ENCODE measurements at places on chromosomes 1 and 21. TPM values are rescaled to one million over a fixed set of nuclear protein-coding genes. Genes with fewer than 3 reads are reported as not detected.
A peak's percentile ranks its signal among the peaks of the same experiment; 100 is the strongest.

FCRLB gene
- total RNA-seq, result 0.51 TPM

FLAD1 gene
- 61.9 TPM for total RNA-seq

KRTAP19-3 gene
- not detected for total RNA-seq

CHIT1 gene
- not detected for total RNA-seq

PRR9 gene
- total RNA-seq, result not detected

CLDN17 gene
- total RNA-seq, result not detected

ZFP69 gene
- 6.3 TPM for total RNA-seq

DNA sequence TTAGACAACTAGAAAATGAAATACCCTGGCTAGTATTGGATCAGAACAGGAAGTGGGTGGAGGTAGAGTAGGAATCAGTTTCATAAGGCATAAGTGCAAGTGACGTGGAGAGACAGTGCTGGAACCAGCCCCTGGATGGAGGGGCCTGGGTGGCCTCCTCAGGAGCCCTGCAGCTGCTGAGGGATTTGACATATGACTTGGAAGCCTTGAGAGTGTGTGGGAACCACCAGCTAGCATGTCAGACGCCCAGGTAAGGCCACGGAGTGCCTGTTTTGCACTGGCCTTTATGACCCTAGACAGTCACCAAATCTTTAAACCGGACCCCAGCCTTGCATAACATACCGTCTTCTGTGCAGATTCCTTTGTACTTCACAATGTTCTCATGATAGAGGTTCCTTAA, 94.4 kb downstream of the RAVER2 start:
- H3K27me3 ChIP-seq, result no peaks in the 10 kb centered on the region
- no peak overlapping the region for H3K27ac ChIP-seq
- no peaks in the 10 kb centered on the region for H3K4me1 ChIP-seq
- no peak overlapping the region for H3K4me3 ChIP-seq

- H3K27me3 ChIP-seq, result no peaks in the 10 kb centered on the region
- no peak for DNase-seq
- H3K4me3 ChIP-seq, result no peak overlapping the region
- H3K36me3 ChIP-seq, result peaks cover 17% of the 10 kb centered on the region
- no peaks in the 10 kb centered on the region for H3K4me1 ChIP-seq
- H3K27ac ChIP-seq, result no peak overlapping the region
These were observed 223.1 kb downstream of the RPS6KC1 start for GRCh38 chr1:213274140-213274539.

- H3K36me3 ChIP-seq, result peaks cover 94% of the 10 kb centered on the region
- DNase-seq, result no peak
These were observed 27.5 kb downstream of the SRSF11 start for GRCh38 chr1:70248729-70249128.

GRCh38 chr1:223473601-223474344, 80.6 kb downstream of the CCDC185 start:
- no peaks in the 10 kb centered on the region for H3K27me3 ChIP-seq
- DNase-seq, result peak; percentile 7
- no peak overlapping the region for H3K4me3 ChIP-seq
- H3K4me1 ChIP-seq, result no peaks in the 10 kb centered on the region
- H3K36me3 ChIP-seq, result no peaks in the 10 kb centered on the region
- H3K27ac ChIP-seq, result no peak overlapping the region

DNA sequence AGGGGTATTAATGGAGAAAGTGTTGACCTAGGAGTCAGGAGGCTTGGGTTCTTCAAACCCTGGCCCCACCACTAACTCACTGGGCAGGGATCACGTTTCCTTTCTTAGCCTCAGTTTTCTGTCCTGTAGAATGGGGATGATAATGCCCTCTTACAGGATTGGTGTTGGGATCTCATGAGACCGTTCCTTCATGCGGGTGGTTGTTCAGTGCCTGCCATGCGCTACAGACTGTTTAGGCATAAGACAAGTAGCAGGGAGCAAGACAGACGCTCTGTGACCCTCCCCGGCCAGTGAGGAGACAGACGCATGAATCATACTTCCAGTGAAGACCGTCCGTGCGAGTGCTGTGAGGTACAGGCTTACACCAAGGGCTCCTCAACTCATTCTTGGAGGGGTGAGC, 81.7 kb downstream of the MAN1C1 start:
- H3K4me1 ChIP-seq, result peaks cover 3% of the 10 kb centered on the region
- peak; percentile 32 for DNase-seq
- H3K36me3 ChIP-seq, result no peaks in the 10 kb centered on the region
- H3K27me3 ChIP-seq, result no peaks in the 10 kb centered on the region
- no peak overlapping the region for H3K27ac ChIP-seq

DNA sequence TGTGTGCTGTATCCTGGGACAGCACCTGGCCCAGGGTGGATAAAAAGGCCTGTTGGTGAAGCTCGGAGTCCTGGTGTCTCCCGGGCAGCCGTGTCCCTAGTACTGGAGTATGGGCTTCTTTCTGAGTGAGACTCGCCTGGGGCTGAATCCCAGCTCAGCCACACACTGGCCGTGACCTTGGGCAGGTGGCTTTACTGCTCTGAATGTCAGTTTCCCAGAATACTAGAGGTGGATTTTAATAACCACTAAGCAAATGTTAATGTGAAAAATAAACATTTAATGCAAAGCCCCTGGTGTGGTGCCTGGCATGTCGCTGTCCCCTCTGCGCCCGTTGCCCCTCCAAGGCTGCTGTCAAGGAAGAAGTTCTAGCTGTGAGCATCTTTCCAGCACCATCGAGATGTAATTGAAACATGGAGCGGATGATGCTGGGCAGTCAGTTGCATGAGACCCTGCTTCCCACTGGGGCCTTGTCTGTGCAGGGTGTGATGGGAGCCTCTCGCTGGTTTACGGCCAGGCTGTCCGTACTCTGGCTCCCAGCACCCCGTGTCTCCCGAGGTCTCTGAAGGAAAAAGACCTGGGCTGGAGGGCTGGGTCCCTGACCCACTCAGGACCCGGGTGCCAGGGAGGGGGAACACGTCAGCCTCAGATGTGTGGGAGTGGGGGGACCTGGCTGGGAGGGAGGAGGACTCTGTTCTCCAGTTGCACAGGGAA, 527.8 kb downstream of the MATN1 start:
- H3K4me3 ChIP-seq, result no peak overlapping the region
- H3K27ac ChIP-seq, result no peak overlapping the region
- H3K4me1 ChIP-seq, result no peaks in the 10 kb centered on the region
- no peaks in the 10 kb centered on the region for H3K36me3 ChIP-seq

- DNase-seq, result no peak
- no peaks in the 10 kb centered on the region for H3K36me3 ChIP-seq
- no peak overlapping the region for H3K4me3 ChIP-seq
- H3K27me3 ChIP-seq, result no peaks in the 10 kb centered on the region
- H3K27ac ChIP-seq, result no peak overlapping the region
These were observed 18.1 kb upstream of the LRRC52 start for GRCh38 chr1:165525708-165526107.

DNA sequence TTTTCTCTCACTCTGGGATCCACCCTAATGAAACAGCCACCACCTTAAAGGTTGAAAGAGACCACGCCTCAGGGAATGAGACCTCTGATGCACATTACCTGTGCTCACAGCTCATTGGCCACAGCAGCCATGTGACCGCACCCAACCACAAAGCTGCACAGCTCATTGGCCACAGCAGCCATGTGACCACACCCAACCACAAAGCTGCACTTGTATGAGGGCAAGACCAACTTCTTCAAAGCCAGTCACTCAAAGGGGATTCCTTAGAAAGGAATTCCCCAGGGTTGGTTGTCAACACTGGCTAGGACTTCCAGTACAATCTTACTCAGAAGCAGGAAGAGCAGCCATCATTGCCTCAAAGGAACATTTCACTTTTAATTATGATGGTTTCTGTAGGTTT, 43.6 kb upstream of the PDE9A start:
- no peaks in the 10 kb centered on the region for H3K27me3 ChIP-seq
- H3K36me3 ChIP-seq, result no peaks in the 10 kb centered on the region
- H3K4me3 ChIP-seq, result peak overlapping the region; percentile 19
- DNase-seq, result no peak
- H3K27ac ChIP-seq, result no peak overlapping the region

- no peak overlapping the region for H3K4me3 ChIP-seq
- H3K4me1 ChIP-seq, result no peaks in the 10 kb centered on the region
- H3K36me3 ChIP-seq, result no peaks in the 10 kb centered on the region
These were observed 11.9 kb downstream of the WASF2 start for GRCh38 chr1:27478098-27478497.

DNA sequence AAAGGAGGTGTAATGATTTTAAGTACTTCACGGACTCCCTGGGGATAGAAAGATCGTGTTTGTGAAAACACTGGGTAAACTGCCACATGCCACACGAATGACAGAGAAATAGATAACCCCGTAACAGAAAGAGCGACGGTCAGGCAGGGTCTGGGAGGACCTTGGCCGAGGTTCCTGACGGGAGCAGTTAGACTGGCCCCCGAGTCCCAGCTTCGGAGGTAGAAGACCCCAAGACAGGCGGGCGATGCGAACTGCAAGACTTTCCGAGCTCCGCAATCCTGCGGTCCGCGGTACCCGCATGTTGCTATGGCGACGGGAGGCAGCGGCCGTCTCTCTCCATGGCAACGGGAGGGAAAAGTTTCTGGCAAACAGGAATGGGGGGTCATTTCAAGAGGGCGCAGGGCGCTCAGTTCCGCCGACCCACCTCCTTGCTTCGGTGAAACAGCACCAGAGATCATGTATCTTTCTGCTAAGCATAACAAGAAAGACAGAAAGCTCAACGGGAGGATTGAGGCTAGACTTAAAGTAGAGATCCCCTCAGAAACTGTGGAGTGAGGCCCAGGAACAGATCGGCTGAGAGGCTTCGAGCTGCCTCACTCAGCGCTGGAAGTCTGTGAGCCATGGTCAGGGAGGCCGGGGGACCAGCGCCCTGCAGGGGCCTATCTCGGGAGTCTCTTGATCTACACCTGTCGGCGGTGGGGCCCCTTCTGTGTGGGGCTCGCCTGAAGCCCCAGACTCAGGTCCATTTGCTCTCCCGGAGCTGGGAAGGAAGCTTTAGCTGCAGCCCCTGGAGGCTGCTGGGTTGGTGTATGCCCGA, 685 bp upstream of the SYT6 start:
- peak; percentile 87 for DNase-seq
- no peak overlapping the region for H3K4me3 ChIP-seq
- H3K36me3 ChIP-seq, result no peaks in the 10 kb centered on the region
- no peak overlapping the region for H3K27ac ChIP-seq
- peaks cover 9% of the 10 kb centered on the region for H3K4me1 ChIP-seq

DNA sequence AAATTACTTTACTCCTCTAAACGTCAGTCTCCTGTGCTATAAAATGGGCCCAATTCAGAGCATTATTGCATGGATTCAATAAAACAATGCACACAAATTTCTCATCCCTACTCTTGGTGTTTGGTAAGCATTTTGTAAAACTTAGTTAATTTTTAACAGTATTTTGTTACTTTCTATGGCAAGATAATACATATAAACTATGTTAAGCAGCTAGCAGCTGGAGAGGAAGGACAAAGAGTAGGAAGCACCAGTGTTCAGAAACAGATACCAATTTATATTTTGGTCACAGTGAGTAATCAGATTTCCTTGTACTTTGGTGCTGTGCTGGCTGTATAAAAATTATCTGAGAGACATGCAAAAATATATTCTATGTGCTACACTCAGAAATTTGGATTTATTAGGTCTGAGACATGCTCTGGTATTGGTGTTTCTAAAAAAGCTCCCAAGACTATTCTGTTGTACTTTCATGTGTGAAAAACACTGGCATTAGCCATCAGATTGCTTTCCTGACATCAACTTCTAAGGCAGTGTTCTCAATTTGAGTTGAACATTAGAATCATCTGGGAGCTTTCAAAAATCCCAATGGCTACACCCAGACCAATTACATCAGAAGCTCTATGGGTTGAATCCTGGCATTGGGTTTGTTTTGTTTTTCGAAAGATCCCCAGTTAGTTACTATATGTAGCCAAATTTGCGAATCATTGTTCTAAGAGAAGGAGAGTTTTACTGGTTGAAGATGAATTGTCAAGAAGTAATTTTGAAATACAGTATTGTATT, 100.3 kb upstream of the C1orf87 start:
- no peaks in the 10 kb centered on the region for H3K27me3 ChIP-seq
- H3K4me3 ChIP-seq, result no peak overlapping the region
- no peaks in the 10 kb centered on the region for H3K4me1 ChIP-seq
- DNase-seq, result no peak
- H3K27ac ChIP-seq, result no peak overlapping the region
- no peaks in the 10 kb centered on the region for H3K36me3 ChIP-seq

DNA sequence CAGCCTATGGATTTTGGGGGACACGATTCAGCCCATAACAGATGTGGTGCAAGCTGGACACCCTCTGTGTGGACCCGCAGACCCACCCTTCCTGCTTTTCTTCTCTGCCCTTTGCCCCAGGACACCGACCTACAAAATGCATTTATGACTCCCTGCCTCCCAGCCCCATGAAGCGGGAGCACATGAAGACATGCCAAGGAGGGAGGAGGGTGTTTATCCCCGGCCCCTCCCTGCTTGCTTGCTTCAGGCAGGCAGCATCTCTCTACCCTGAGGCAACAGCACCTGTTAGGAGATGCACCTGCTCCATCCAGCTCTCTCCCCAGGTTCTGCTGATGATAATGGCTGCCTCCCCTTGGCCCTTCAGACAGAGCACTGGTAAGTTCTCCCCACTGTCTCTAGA, 187.5 kb downstream of the PSMG1 start:
- H3K36me3 ChIP-seq, result no peaks in the 10 kb centered on the region
- no peak for DNase-seq
- H3K27ac ChIP-seq, result no peak overlapping the region
- peaks cover 11% of the 10 kb centered on the region for H3K4me1 ChIP-seq
- no peak overlapping the region for H3K4me3 ChIP-seq
- H3K27me3 ChIP-seq, result no peaks in the 10 kb centered on the region

GRCh38 chr1:37718901-37719571, 26.7 kb downstream of the CDCA8 start:
- no peak overlapping the region for H3K4me3 ChIP-seq
- no peaks in the 10 kb centered on the region for H3K27me3 ChIP-seq

GRCh38 chr1:184753608-184754475, 816 bp downstream of the EDEM3 start:
- peak overlapping the region; percentile 62 for H3K27ac ChIP-seq
- no peaks in the 10 kb centered on the region for H3K4me1 ChIP-seq
- peaks cover 21% of the 10 kb centered on the region for H3K27me3 ChIP-seq
- no peaks in the 10 kb centered on the region for H3K36me3 ChIP-seq
- peak overlapping the region; percentile 94 for H3K4me3 ChIP-seq

DNA sequence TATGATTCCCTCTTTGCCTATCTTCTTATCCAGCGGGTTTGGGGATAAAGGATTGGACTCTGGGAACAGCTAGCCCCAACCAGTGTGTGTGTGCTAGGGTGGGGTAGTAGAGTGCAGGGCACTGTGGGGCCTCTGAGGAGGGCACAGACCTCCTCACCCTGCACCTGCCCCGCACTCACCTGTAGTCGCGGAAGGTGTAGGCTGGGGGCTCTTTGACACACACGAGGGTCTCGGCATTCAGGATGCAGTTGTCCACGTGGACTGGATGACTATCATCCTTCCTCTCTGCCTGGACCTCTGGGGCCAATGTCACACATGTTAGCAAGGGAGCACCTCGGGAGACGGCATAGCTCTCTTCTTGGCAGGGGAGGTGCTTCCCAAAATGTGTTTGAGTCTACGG, 8.0 kb upstream of the CLDN19 start:
- H3K4me1 ChIP-seq, result no peaks in the 10 kb centered on the region
- no peak overlapping the region for H3K4me3 ChIP-seq
